Activated naive CD4-positive, alpha-beta T cell treated with Interleukin-2 at 50 U/mL for 16 hours (primary cell): ENCODE measurements at places on chromosomes 13 and 19.
A peak's percentile ranks its signal among the peaks of the same experiment; 100 is the strongest.

GRCh38 chr19:7450243-7451223, 38.3 kb downstream of the PEX11G start:
- no peak for DNase-seq

DNA sequence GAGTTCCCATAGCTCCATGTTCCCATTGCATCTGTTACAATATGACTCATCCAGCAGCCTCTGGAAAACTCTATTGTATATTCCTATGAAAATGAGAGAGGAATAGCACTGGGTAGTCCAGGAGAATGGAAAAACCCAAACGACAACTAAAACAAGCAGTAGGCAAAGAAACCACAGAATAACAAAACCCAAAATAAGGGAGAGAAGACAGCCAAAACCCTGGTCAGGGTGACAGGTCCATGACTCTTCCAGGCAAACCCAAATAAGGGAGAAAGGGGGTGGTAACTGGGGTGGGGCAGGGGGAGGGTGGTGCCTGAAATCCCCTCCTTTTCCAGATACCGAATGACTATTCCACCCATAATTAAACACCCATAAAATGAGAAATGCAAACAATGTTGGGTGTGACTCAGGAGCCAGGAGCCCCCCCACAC, 4.0 kb upstream of the ZNF8 start:
- DNase-seq = no peak

DNA sequence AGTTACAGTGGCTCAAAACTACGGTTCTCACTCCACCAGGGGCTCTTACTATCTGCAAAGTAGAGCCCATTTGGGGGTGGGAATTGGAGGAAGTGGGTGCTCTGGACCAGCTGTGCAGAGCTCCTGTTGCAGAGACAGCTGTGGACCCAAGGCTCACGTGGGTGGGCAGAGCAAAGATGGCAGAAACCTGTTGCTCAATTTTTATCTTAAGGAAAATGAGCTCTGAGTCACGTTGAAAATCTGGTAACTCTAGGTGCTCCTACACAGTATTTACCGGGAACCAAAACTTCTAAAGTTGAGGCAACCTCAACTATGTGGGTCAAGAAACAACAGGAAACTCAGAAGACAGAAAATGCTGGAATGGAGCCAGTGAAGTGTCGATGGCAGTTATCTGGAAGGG, 30.2 kb upstream of the SLC15A1 start:
- no peak for DNase-seq

- DNase-seq = peak; percentile 56
Measured at GRCh38 chr19:1624458-1624857, 19.2 kb upstream of the UQCR11 start.

DNA sequence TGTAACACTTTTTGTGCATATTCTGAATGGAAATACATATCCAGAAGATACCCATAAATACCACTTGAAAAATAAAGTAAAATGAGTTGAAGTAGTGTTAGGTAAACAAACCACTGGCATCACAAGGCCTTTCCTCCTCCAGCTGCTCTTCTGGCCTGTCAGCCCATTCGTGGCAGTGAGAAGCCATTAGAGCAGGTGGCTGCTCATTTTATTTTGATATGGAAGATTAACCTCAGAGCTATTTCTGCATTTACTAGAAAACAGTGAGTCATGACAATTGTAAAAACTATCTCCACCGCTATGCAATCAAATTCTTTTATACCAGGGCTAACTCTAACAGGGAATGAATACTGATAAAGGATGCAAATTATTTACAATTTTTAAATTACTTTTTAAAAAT, 2898.1 kb downstream of the PCDH9 start:
- DNase-seq = no peak

- peak; percentile 80 for DNase-seq
Measured at GRCh38 chr13:99859178-99860177, 112.1 kb downstream of the ZIC5 start.

GRCh38 chr19:8655340-8655709, 24.9 kb downstream of the NFILZ start:
- DNase-seq = peak; percentile 45

DNA sequence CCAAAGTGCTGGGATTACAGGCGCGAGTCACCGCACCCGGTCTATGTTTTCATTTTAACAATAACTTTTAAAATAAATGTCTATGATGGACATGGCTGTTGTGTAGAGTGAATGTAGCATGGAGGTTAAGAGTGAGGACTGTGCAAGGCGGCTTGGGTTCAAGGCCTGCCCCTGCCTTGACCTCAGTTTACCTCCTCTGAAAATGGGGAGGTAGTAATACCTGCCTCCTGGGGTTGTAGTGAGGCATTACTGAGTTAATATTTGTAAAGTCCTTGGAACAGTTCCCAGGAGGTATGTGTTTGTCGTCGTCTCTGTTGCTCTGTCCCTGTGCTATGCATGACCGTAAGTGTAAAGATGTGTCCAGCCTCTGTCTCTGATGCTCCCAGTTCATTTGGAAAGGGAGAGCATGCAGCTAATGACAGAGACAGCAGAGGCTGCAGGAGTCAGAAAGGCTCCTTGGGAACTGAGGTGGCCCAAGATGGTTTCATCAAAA, 9.4 kb downstream of the GARRE1 start:
- no peak for DNase-seq
